ENCODE measurements at places on chromosomes 6 and 20. TPM values are rescaled to one million over a fixed set of nuclear protein-coding genes. Genes with fewer than 3 reads are reported as not detected.

The PPP1R16B gene
- 6.9 TPM for polyA plus RNA-seq

The TPBG gene
- polyA plus RNA-seq: 29.1 TPM

The PEX3 gene
- polyA plus RNA-seq: 41.4 TPM

The TFEB gene
- 7.6 TPM for polyA plus RNA-seq

DNA sequence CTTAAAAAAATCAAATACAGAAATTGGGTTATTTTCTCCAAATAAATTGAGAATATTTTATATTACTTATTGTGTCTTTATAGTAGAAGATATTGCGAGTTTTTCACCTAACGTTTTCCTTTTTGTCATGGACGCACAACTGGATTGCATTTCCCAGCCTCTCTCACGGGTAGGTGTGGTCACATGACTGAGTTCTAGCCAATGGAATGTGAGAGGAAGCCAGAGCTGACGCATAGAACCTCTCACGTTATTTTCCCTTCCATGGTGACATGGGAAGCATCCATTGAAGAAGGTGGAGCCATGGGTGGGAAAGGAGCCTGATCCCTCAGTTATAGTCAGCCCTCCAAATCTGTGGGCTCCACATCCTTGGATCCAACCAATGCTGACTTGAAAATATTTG, 155.9 kb upstream of the UST start:
- DNase-seq: no peak

GRCh38 chr6:47701363-47701762, 3.0 kb downstream of the ADGRF4 start:
- DNase-seq: no peak

DNA sequence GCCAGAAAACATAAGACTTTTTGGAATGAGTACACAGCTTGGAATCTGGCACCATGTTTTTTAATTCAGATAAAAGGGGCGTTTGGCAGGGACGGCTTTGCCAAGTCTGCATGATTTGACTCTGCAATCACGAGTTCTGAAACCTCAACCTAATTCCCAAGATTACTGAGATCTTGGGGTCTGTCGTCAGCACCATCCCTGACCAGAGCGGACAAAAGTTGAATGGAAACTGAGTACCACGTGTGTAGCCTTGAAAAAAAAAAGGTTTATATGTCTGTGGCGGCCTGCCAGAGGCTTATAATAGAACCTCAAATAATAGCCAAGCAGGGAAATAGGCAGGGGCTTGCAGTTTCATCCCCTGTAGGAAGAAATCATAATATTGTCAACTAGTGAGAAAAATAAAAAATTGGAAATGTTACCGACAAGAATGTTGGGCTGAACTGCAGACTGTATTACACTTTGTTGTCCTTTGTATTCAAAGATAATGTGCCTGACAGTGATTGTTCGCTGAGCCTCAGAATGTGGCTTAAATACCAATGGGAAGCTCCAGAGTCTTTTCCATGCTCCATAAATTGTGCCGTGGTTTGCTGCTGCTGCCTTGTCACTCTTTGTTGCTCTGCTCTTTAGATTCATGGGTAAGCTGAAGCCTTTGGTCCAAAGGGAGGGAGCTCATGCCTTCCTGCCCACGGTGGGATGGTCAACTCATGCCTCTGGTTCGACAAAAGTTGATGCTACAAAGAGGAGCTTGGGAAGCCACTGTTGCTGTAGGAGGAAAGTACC, 118.8 kb upstream of the ARID1B start:
- DNase-seq: peak; percentile 52

- DNase-seq: no peak
Observed at GRCh38 chr20:48276021-48276342, 490.7 kb upstream of the SULF2 start.

DNA sequence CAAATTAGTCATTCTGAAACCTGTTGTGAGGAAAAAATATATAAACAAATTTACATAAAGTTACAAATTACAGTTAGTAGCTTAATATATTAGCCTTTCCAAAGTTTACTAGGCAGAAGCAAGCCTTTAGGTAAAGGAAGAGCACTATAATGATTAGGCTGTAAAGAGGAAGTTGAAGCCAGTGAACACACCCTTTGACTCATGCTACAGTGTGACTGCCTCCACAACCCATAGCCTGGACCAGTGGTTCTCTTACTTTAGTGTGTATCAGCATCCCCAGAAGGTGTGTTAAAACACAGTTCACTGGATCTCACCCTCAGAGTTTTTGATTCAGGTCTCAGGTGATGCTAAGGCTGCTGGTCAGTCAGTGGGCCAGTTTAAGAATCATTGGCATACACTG, 91.4 kb upstream of the DEFB112 start:
- no peak for DNase-seq

GRCh38 chr6:168190014-168190405, 111.0 kb upstream of the FRMD1 start:
- DNase-seq: no peak

GRCh38 chr6:26311012-26311384, 54.0 kb upstream of the BTN3A2 start:
- no peak for DNase-seq

DNA sequence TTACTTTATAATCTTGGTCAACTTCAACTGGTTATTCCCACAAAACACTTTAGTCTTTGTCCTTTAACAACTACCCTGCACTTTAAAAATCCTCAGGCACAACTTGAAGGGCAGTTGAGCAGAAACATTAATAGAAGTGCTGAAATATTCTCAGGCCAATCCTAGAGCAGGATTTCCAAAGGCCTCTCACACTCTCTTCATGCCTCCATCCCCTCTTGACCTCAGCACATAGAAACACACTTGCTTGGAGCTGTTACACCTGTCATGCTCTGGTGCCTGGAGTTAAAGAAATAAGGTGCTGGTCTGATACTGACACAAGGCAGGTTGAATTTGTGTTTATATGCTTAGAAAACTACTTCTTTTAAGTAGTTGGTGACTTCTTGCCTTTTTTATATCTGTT, 618.8 kb upstream of the POU3F2 start:
- DNase-seq: peak; percentile 1

DNA sequence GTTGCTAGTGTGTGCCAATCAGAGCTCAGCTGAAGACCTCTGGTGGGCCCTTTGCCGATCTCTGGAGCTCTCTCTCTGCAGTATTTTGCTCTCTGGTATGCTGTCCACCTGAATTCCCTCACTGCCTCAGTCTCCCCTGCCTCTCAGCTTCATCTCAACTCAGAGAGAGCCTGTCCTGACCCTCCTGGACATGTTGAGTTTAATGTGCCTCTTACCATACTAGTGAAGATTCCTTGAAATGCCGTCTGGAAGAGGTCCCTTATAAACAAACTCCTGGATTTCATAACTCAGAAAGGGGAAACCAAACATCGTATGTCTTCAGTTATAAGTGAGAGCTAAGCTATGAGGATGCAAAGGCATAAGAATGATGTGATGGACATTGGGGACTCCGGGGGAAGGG, 231.1 kb upstream of the ZNF217 start:
- DNase-seq: no peak

DNA sequence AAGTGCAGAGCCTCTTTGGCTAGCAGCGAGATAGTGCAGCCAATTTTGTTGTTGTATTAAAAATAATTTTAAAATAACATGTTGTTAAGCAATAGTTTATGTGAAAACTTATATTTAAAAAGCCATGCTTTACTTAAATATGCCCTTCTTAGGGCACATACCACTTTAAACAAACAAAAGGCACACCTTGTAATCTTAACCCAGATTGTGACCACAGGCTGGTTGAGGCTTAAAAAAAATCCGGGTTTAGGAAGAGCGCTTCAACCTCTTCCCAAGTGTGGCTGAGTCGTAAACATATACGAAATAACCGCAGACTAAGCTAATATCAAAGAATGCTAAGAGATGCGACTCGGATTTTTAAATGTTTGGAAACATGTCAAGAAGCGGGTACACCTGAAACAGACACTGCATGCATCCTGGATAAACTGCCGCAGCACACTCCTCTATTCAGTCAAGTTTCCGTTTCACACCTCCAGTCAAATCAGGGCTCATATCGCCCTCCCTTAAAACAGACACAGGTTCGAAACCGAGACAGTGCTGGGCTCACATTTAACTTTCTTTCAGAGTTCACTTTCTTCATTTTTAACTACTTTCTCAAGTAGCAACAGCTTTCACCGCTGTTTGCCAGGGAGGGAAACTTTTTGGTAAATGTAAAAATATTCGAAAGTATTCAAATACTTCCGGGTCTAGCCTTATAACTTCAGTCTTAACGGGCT, 1.5 kb downstream of the DEK start:
- DNase-seq: no peak

DNA sequence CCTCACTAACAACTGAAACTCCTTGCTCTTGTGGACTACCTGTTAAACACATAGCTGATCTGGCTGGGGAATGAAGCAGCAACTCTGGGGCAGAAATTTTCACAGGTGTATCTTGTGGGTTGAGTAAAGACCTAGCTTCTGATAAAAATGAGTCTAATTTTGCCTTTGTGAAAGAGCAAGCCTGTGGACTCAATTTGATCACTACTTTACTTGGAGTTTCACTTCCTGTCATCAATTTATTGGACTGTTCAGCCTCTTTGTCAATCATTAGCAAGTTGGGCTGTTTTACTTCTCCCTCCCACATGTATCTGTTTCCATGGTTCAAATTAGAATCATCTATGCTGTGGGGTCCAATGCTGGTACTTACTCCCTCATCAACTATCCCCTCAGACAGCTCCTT, 29.6 kb upstream of the CRIP3 start:
- no peak for DNase-seq

Measured in left kidney (tissue), 8 donors.